Ureter (tissue), 1 donor: ENCODE measurements at places on chromosomes 4 and X. TPM values are rescaled to one million over a fixed set of nuclear protein-coding genes. Genes with fewer than 3 reads are reported as not detected.

DNA sequence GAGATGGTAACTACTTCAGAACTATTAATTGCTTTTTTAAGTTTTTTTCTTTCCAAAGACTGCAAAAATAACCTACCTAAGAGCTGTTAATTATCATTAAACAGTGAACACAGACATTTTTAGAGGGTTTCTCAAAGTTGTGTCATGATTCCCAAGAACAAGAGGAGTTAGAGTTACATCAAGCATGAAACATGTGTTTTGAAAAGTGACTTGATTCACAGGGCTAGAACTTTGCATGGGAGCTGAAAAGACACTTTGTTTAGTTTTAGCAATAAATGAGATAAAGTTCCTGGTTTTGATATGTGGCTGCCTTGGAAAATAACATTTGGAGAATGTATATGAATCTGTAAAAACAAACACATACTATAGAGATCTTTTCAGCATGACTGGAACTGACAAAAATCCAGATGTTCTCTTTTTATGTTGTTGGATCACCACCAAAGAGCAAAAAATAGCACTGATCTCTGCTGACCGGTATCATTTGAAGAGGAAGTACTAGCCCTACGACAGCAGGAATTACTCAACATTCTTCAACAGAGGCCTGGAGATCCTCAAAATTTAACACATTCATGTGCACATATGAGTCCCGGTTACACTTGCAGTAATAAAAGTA lies 173.0 kb upstream of the PCDH18 start:
- DNase-seq: no peak

DNA sequence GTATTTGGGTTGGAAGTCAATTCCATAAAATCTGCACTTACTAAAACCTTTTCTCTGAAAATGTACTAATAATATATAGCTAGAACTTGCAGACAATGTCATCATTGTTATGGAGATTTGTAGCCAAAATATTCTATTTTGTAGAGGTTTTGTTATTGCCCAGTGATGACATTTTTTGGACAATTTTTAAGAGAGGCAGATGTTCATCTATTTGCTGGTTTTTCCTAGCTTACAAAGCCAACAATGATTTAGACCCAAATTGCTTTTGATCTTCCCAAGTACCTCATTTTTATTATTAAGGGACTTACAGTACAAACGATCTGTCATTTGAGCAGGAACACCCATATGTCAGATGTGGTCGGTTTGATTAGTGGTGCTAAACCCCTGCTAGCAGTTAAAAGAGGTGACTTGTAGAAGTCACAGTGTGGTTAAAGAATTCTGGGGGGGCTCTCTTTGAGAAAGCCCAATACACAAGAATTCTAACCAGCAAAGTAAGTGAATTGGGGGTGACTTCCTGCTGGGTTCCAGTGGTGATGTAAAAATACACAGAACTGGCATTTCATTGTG lies 136.2 kb downstream of the KIT start:
- DNase-seq: no peak

DNA sequence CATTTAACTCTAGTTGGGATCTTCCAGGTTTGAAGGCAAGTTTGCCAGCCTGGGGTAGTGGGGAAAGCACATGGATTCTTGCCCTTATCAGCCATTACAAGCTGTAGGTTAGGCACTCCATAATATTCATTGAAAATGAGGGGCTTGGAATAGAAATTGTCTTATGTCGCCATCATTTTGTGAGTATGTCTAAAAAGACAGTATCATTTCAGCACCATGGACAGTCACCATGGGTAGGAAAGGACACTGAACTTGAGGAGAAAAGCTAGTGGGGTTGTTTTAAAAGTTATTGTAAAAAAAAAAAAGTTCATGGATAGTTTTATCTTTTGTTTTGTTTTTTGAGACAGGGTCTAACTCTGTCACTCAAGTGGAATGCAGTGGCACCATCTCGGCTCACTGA lies 356.1 kb downstream of the HNRNPD start:
- DNase-seq: no peak

DNA sequence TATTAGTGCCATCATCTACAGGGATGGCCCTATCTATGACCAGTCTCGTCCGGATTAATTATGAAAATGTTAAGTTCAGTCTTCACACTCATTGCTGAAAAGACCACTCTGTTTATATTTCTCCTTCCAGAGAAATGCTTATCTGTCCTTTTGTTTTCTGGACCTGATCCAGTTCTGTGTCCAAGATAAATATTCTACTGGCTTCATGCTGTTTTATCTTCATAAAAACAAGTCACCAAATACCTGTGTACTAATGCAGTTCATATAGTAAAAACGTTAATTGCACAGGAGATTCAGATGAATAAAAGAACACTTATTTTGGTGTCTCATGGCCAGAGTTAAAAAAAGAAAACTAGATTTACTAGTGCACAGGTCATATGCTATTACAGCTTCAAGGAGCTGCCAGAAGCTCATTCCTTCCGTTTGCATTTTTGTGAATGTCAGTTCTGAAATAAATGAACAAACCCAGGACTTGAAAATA lies 17.3 kb downstream of the FNIP2 start:
- DNase-seq: no peak

- DNase-seq: no peak
These were observed 40.9 kb downstream of the IL1RAPL1 start for GRCh38 chrX:28628120-28628519.

DNA sequence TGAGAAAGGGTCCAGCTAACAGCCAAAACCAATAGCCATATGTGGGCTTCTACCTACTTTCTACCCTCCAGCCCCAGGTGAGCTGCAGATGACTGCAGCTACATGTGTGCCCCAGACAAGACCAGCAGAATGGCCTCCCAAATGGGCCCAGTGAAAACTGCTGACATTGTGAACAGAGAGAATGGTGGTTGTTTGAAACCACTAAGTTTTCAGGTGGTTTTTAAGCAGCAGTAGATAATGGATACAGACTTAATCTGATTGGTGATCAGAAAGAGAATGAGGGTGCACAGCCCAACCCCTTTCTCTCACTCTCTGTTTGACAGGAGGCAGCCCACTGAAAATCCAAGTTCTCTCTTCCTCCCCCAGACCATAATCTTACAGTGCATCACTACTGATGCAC lies 42.5 kb upstream of the BBS12 start:
- DNase-seq: no peak

- DNase-seq: peak; percentile 9
These were observed 38.1 kb downstream of the SLC2A9 start for GRCh38 chr4:9983211-9983610.

DNA sequence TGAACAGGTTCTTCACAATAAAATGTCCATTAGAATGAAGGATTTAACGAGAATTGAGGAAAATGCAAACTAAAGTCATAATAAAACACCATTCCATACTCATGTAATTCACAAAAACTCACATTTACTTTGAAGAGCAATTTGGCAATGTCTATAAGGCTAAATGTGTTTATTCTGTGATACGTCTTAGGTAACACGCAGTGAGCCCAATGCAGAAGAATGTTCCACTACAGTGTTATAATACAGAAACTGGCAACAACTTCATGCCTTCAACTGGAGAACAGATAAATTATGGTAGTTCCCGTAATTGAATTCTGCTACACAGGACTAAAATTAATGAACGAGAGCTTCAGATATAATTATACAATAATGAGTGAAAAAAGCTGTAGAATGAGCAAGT lies 17.4 kb downstream of the ADH5 start:
- no peak for DNase-seq

DNA sequence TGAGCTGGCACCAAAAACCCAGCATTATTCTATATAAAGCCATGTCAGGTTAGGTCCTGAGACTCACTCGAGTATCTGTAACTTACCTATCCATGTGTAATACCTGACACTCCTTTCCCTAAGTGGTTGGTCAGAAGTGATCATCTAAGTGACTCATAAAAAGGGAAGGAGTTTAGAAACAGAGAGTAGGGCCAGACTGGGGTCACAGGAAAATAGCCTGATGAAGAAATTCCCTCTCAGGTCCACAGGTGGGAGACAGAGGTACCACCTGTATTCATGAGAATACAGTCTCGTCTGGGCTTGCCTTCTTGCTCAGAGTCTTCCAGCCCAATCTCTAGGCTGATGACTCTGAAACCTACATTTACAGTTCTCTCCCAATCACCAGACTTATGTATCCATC lies 161.8 kb upstream of the MAP3K15 start:
- DNase-seq: no peak

DNA sequence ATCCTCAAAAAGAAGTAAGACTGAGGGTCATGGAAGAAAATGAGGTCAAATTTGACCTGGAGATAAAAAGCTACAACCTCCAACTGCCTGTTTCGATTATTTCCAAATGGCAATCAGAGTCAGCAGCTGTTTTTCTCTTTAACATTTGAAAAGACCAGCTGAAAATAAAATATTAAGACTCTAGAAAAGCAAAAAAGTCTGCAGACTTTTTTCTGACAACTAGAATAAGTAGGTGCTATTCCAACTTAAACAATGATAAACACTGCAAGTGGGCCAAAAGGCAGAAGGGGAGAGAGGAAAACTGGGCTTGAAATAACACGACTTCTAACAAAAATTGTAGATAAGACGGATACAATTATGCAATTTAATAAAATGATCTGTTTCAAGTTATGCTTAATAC lies 110.4 kb downstream of the LRBA start:
- no peak for DNase-seq

DNA sequence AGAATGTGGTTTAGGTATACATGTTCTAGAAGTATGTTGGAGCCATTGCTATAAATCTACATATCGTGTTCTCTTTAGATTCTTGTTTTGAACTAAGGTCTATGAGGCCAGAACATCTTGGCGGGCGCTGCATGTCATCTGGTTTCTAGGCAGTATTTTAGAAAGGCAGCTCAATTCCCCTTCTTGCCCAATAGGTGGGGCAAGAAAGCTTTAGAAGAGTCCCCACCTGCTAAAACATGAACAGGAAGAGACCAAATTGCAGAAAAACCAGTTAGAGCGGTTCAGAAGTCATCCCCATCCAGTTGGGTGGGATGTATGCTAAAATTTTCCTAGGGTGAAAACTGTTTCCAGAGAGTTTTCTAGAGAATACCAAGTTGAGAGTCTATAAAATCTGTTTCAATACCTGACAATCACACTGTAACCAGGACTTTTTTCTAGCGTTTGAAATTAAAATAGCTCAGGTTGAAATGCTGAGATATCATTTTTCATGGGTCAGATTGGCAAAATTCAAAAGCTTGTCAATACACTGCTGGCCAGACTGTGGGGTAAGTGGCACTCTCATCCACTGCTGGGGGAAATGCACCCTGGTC lies 17.5 kb upstream of the SH3KBP1 start:
- DNase-seq: no peak

DNA sequence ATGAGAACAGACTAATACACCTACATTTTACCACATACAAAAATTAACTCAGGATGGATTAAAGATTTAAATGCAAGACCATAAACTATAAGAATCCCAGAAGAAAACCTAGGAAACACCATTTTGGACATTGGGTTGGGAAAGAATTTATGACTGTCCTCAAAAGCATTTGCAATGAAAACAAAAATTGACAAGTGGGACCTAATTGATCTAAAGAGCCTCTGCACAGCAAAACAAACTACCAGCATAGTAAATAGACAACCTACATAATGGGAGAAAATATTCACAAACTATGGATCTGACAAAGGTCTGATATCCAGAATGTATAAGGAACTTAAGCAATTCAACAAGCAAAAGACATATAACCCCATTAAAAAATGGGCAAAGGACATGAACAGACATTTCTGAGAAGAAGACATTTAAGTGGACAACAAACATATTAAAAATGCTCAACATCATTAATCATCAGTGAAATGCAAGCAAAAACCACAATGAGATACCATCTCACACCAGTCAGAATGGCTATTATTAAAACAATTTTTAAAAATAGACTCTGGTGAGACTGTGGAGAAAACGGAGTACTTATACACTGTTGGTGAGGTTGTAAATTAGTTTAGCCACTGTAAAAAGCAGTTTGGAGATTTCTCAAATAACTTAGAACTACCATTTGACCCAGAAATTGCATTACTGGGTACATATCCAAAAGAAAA lies 221.7 kb upstream of the DIPK2B start:
- DNase-seq: no peak

GRCh38 chrX:130167040-130167439 lies 1.4 kb upstream of the AIFM1 start:
- no peak for DNase-seq

DNA sequence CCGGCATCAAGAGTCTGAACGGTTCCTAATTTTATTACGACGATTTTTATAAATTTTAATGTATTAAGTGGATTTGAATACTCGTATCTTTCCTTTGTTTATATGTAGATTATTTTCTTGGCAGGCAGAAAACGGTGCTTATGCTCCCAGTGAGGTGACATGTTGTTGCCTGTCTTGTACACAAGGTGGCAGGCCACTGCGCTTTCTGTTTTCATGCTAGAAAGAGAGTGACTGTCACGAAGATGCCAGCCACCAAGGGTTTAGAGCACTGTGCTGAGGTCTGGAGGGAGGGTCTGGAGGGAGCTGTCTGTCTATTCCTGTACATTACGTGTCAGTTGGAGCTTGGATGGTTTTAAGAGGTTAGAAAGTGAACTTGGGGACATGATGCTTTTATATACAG lies 87.7 kb downstream of the SHROOM2 start:
- no peak for DNase-seq

DNA sequence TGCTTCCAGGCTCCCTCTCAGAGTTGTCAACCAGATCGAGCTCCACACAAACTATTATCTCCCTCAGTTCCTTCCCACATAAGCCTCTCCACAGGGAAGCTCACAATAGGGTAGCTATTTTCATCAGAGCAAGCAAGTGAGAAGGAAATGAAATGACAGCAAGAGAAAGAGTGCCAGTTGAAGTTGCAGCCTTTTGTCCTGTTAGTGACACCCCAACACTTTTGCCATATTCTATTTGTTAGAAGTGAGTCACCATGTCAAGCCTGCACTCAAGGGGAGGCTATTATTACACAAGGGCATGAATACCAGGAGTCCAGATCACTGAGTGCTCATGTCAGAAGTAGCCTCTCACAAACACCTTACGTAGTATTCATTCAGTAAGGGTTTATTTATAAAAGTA lies 266.3 kb upstream of the NOCT start:
- DNase-seq: no peak

- DNase-seq: no peak
These were observed 1153.0 kb downstream of the C4orf33 start for GRCh38 chr4:130249002-130249401.

- DNase-seq: no peak
These were observed 11.3 kb upstream of the CD99 start for GRCh38 chrX:2679534-2680485.

DNA sequence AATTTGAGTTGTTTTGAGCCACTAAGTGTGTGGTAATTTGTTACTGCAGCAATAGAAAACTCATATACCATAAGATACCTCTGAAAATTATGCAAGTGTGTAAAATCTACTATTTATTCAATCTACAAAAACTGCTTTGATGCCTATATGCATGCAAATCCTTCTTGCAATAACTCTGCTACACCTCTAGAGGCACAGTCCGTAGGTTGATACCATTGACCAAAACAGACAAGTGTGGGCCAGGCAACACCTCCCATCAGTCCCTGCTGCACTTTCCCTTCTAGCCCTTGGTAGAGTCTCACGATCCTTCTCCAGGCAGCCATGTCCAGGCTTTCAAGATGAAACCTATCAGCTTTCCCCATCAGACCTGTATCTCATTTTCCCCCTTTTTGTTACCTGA lies 48.8 kb upstream of the FAM9A start:
- DNase-seq: no peak

Gene IL13RA1
- 56.0 TPM for total RNA-seq

Gene STAP1
- total RNA-seq: 0.65 TPM

Gene DLG3
- 34.2 TPM for total RNA-seq

Gene DGKK
- not detected for total RNA-seq

Gene UTP14A
- total RNA-seq: 23.3 TPM

Gene GC
- 0.65 TPM for total RNA-seq

Gene XAGE1A
- total RNA-seq: not detected

Gene OTUD6A
- not detected for total RNA-seq
